Activated CD4-positive, alpha-beta T cell treated with anti-CD3 and anti-CD28 coated beads, Interleukin-2, amount 10 ng/mL, durations not matched to agents 7 days and 5 days (primary cell): ENCODE measurements at places on chromosomes 16 and 17.

- no peak for DNase-seq
These were observed 44.6 kb downstream of the RAI1 start for GRCh38 chr17:17725752-17726457.

DNA sequence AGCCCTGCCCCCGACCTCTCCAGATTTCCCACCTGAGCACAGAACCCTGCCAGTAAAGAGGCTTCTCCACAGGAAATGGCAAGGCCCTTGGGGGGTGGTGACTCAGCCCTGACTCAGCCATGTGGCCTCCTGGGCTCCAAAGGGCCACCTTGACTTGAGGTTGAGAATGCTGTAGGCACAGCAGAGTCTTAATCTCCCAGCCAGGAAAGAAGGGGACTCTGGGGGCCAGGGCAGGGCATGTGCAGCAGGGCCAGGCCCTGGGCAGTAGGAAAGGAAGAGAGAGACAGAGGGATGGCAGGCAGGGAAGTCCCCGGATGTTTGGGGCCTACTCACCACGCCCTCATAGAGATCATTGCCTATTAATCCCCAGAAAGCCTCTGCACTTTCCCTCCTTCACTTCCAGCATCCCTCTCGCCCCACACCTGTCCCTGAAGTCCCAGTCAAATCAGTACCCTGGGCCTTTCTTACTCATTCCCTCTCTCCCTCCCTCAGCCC is 4.8 kb upstream of the ITGA3 start:
- DNase-seq, result peak; percentile 34

DNA sequence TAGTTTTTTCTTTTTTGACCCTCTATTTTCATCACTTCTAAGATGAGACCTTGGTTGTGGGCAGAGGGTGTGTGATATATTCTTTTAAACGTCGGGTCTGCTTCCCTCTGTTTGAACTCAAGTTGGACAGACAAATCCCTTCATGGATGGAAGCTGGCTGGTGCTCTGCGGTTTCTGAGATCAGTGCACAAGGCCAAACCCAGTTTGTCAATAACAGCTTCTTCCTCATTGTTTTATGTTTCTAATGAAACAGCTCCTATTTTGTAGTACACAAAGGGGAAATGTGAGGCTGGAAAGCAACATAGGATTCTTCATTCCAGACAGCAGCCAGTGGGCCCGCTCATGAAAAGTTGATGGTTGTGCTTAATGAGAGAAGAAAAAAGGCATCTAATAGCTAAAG is 159.6 kb downstream of the PRKCA start:
- no peak for DNase-seq

DNA sequence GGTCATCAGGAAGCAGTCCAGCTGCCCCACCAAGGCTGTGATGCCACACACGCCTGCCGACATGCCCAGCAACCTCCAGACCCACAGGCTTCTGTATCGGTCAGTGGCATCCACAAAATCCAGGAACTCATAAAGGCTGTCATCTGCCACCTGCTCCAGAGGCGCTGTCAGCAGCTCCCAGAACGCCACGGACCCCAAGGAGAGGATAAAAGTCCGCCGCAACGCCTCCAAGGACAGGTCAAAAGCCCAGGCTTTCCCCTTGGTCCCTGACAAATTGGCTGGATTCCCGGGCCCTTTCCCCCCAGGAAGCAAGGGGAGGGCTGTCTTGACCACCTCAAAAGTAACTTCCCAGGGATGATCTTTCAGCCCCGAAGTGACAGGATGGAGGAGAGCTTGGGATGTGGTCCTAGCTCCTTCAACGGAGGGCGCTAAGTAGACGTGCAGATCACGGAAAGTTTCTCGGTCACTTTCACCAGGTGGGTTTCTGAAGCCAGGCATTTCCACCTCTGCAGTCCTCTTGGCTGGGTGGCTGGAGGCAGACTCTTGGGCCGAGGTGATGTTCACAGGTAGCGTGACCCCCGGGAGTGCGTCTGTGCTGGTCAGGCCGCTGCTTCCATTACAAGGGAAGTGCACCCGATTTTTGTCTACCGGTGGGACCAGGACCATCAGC is 854 bp downstream of the MFSD6L start:
- DNase-seq, result no peak

- DNase-seq, result no peak
These were observed 38.7 kb upstream of the DHX8 start for GRCh38 chr17:43445009-43445589.

DNA sequence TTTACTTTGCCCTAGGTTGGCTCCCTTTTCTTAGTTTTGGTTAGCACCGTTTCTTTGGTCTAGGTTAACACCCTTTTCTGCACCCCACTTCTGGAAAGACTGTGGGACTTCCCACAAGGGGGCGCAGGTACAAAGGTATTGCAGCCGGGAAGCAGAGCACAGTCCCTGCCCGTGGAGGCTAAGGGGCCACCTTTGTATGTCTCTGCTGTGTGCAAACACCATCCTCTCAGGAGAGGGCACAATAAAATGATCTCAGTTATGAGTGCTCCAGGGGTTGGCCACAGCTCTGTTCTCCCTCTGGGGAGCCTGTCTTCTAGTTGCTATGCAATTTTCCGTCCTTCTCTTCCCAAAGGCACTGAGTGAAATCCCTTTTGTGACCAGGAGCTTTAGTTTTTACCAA is 28.4 kb upstream of the TMC5 start:
- DNase-seq, result peak; percentile 67

- no peak for DNase-seq
These were observed 19.3 kb upstream of the MTMR4 start for GRCh38 chr17:58533616-58534188.

GRCh38 chr17:37359682-37360188 is 16.1 kb upstream of the C17orf78 start:
- DNase-seq, result no peak

- DNase-seq, result no peak
These were observed 119.5 kb upstream of the NACA2 start for GRCh38 chr17:61710546-61710945.

GRCh38 chr16:67304020-67304419 is 22.5 kb downstream of the KCTD19 start:
- DNase-seq, result no peak

- DNase-seq, result no peak
These were observed 97.5 kb downstream of the CHD9 start for GRCh38 chr16:53152329-53152728.

GRCh38 chr16:51937771-51938170 is 609.2 kb downstream of the TOX3 start:
- no peak for DNase-seq

GRCh38 chr16:48536614-48537200 is 73.3 kb downstream of the N4BP1 start:
- DNase-seq, result no peak

DNA sequence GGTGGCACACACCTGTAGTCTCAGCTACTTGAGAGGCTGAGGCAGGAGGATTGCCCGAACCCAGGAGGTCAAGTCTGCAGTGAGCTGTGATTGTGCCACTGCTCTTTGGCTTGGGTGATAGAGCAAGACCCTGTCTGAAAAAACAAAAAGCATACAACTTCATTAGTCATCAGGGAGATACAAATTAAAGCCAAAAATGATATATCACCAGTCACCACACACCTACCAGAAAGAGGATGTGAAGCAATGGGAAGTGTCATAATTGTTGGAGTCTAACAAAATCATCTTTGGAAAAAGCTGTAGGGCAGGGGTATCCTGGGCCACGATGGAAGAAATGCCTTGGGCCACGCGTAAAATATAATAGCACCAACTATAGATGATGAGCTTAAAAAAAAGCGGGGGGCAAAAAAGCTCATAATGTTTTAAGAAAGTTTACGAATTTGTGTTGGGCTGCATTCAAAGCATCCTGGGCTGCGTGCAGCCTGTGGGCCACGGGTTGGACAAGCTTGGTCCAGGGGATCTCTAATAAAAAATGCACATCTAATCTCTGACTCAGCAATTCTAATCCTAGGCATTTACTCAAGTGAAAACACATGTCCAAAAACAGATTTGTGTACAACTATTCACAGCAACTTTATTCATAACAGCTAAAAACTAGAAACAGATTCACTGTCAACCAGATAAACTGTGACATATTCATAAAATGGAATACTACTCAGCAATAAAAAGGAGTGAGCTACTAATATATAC is 65.9 kb downstream of the HIC1 start:
- no peak for DNase-seq

GRCh38 chr16:727291-727977 is 528 bp downstream of the HAGHL start:
- DNase-seq, result peak; percentile 31

GRCh38 chr17:51745993-51746392 is 412.5 kb downstream of the CA10 start:
- DNase-seq, result no peak

DNA sequence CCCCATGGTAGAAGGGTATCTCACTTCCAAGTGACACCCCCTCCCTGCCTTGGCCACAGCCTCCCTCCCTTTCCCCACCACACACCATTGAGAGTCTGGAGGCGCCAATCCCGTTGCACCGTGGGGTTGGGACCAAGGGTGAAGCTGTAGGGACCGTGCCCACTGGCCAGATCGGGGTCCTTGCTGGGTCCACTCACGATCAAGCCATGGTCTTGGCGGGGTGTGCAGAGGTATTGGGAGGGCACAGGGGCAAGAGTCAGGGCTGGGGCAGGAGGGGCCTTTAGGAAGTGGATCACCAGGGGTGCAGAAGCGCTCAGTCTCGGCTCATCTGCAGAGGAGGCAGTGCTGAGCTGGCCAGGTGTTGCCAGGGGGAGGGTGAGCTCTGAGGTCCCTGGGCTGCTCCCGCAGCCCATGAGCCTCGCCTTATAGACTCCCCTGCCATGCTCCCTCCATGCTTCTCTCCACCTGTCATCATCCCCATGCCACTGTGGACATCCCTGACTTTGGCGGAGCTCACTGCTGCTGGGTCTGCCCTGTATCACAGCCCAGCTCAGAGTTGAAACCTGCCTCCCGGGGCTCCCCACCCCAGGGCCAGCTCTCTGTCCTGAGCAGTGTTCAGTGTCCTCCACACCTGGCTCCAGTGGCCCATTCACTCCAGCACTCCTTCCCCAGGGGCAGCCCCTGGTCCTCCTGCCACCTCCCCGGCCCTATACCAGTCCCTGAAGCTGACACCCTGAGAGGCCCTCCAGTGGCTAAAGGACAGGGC is 8.3 kb downstream of the CDH16 start:
- no peak for DNase-seq

GRCh38 chr17:7858522-7858810 is 663 bp downstream of the CYB5D1 start:
- DNase-seq, result peak; percentile 16

DNA sequence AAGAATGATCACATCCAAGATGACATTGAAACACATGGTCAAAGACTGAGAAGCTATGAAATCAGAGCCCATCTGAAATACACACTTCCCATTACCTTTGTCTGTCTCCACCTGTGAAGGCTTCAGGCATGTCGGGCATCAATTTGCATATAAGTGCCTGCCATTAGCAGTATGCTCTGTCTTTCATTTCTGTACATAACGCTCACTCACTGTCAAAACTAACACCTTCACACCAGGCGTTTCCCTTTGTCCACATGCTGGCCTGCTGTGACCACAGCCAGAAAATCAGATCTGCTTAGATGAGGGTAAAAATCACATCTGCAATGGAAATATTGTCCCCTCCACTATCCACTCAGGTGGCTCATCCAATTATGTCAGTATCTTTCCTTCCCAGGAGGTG is 524.8 kb downstream of the TOX3 start:
- no peak for DNase-seq
